ENCODE measurements at places on chromosomes 1 and 21.

GRCh38 chr1:3821004-3821403 lies 24.7 kb upstream of the LRRC47 start:
- no peak for DNase-seq

GRCh38 chr1:25492323-25492722 lies 51.1 kb upstream of the LDLRAP1 start:
- no peak for DNase-seq

DNA sequence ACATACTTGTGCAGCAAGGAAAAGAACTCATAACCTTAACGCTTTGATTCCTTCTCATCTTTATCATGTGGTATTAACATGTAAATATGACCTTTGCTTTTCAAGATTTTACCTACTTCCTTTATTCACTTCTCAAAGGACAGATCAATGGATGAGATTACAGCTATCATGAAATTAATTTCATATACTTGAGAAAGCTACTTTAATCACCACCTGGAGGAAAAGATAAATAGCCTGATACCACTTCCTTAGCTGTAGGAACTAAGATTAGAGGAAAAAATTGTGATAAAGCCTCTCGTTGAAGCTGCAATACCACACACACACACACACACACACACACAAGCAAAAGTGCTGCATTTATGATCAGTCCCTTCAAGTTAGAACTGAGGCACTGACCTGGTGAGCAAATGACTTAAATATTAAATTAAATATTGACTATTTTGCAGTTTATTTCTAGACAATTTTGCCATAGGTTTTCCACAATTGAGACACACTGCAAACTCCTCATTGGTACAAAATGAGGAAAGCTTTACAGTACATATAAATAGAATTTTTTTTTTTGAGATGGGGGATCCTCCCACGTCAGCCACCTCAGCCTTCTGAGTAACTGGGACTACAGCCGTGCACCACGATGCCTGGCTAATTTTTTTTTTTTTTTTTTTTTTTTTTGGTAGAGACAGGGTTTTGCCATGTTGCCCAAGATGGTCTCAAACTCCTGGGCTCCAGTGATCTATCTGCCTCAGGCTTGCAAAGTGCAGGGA lies 27.2 kb upstream of the DMRTB1 start:
- no peak for DNase-seq

GRCh38 chr1:151831605-151832004 lies at the start of gene RORC:
TSS of gene RORC (minus strand) at chr1:151831802. CDS start at chr1:151831764, 38 bp downstream.
- DNase-seq, result no peak

DNA sequence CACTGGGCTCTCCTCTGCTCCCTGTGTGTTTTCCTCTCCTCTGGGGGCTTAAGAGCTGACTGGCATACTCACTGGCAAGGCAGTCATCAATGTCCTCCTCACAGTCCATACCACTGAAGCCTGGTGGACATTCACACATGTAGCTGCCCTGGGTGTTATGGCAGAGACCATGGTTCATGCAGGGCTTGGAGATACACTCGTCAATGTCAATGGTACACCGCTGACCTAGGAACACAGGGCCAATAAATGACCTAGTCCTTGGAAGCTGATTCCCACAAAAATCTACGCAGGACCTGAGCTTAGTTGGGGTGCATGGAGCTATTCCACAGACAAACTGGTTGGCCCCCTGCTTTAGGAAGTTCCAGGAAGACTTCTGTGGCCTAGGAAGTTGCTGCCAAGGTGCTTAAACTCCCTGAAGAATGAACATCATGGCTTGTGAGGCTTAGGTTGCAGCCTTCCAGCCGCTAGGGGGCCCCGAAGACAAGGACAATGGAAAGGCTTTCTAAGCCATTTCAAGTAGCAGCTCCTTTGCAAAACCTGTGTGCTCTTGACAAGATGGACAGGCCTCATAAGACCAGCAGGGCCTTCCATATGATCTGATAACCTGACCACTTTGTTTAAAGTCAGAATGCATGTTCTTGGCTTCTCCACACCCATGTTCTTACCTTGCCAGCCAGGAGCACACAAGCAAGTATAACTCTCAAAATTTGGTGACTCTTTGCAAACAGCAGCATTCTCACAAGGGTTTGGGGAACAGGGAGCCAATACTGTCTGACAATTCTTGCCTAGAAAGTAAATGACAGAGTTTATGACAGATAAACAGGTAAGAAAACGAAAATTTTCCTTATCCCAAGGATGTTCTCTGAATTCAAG lies 52.3 kb upstream of the ADAM30 start:
- DNase-seq, result peak; percentile 46

All from central memory CD4-positive, alpha-beta T cell (primary cell).